ENCODE measurements at places on chromosomes 1 and 21.

DNA sequence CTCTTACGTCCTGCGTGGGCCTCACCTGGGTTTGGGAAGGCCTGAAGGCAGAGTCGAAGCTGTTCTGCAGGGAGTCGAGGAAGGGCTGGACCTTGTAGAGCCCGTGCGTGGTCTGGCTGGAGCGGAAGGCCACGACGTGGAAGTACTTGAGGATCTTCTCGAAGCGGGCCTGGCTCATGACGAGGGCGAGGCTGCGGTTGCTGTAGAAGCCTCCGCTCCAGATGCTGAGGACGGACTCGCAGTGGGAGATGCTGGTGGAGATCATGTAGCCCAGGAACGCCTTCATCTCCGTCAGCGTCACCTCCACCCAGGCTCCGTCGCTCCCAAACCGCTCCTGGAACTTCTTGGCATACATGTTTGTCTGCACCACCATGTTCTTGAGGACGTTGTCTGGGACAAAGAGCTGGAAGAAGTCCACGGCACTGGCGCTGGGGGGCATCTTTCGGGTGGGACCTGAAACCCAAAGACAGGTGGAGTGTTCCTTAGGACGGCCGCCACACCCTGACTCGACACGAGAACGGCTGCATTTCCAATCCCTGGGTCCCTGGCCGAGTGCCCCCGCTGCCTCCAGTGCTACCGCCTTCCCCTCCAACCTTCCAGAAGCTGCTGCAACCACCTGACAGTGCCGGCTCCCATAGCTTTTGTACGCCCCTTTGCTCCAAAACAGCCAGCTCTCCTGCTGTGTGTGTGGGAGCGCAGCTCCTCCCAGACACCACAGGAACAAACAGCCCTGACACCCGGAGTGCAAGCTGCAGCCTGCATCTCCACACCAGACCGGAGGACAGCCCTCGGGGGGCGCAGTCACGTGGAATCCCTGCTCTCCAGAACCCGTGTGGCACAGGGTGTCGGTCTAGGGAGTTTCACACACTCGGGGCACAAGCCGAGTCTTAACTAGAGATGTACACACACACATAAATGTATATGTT lies 69.0 kb downstream of the PGBD5 start:
- no peak for DNase-seq

DNA sequence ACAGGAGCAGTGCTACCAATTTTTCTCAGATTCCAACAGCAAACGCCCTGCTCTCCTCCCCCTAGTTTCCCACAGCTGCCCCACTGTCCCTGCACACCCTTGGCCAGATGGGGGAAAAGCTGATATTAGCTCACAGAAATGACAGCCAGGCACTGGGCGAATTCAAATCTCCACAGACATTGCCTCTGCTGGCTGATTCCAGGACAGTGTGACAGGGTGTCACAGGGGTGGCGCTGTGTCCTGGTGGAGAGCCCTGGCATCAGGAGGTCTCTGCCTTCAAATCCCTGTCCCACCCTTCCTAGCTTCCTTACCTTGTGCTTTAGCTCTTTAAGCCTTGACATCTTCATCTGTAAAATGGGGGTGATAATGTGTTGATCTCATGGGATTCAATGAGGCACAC lies 10.4 kb downstream of the OLIG1 start:
- no peak for DNase-seq

DNA sequence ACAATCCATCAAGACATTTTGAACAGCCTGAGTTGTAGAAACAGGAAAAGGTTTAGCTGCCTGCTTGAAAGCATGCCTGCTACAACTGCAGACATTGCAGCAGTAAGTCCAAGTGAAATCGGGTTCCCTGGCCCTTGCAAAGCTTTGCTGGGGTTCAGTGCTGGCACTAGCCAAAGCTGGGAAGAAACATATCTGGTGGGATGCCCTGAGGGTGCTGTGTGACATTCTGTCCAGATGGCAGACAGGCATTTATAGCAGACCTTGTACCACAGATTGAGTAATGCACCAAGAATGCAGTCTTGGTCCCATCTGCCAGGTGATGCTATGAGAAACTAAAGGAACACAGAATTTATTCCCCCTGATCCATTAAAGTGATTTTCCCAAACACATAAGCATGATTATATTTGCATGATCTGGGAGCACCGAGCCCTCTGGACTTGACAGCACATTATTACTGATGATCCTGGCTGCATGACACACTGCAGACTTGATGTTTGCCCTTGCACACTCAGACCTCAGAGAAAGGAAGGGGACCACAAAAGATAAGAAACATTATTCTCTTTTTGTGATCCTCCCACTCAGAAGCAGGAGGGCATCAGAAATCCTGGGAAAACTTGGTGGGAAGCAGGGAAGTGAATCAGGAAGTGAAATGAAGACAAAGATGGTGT lies 223.7 kb upstream of the FAM78B start:
- no peak for DNase-seq

GRCh38 chr21:28427394-28428022 lies 565.2 kb downstream of the LTN1 start:
- no peak for DNase-seq

GRCh38 chr1:233530665-233531386 lies 83.1 kb upstream of the KCNK1 start:
- DNase-seq: no peak

GRCh38 chr1:204514828-204515227 lies 1.4 kb upstream of the MDM4 start:
- no peak for DNase-seq

GRCh38 chr1:208868554-208868953 lies 624.4 kb upstream of the PLXNA2 start:
- no peak for DNase-seq

DNA sequence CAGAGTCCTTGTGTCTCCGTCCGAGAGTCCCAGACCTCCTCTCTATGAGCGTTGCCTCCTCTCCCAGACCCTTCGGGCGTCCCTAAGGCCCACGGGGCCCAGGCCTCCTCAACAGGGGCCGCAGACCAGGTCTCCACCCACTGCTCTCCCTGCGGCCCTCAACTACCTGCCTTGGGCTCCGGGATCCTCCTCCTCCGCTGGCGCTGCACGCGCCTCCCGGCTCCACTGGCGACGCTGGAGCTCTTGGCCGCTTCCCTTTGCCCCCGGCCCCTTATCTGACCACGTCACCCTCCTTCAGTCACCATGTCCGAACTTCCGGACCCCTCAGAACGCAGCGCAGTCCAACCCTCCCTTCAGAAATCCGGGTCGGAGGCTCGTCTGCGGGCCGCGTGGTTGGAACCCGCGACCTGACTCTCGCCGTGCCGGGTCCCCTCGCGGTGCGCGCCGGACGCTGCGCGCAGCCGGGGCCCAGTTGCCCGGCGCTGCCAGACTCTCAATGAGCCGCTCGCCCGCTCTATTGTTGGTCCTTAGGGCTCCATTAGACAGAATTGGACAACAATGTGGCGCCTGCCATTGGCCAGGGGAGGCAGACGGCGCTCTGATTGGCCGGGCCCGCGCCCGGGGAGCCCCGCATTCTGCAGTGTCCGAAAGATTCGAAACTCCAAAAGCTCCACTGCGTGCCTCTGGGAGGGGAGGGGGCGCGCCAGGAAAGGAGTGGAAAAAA lies at the start of gene DMRTA2:
DMRTA2 (minus strand) TSS at position 498 of the 724 bp plus-strand sequence. CDS start 1,907 bp downstream, outside the sequence.
- DNase-seq: no peak

DNA sequence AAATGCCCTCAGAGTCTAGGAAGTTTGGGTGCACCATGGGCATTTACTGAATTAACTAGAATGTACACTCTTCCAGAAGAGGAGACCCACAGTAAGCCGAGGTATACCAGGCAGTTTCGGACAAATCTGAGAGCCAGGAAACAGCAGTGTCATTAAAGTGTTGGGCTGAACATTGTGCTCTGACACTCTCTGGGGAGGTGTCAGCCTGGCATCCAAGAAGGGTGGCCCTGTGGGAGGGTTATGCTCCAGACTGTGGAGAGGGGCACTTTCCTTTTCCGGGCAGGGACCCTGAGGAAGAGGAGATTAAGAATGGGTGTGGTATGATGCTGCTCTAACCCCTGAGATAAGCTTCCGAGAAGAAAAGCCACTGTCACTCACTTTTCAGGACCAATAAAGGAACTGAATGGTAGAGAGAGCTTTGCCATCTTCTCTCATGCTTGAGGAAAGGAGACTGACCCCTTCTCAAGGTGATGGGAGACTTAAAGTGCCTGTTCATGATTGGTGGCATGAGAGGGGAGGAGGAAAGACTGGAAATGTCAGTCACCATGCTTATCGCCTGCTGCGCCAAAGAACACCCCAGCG lies 98.2 kb downstream of the UCK2 start:
- DNase-seq: no peak

GRCh38 chr1:204301171-204301957 lies 58.4 kb downstream of the PLEKHA6 start:
- DNase-seq: no peak

DNA sequence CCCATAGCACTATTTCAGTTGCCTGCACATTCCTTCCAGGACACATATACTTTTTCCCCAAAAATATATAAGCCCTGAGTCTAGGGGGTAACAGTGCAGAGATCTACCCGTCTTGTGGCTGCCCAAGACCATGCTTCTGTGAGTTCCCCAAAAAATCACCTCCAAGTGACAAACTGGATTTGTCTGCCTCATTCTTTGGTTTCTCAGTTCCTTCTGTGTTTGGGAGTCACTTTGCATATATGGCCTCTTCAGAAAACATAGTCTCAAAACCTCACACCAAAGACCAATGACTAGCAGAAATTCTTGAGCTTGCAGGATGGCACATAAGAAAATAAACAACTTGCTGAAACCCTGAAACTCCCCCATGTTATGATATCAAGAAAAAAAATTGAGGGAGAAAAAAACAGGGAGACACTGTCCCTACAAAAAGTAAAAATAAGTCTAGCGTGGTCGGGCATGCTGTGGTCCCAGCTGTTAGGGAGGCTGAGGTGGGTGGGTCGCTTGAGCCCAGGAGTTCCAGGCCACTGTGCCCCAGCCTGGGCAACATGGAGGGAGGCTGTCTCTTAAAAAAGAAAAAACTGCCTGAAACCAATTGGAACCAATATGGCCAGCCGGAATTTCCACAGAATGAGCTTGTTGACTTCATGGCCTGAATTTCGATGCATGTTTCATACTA lies 8.0 kb downstream of the JMJD4 start:
- no peak for DNase-seq

DNA sequence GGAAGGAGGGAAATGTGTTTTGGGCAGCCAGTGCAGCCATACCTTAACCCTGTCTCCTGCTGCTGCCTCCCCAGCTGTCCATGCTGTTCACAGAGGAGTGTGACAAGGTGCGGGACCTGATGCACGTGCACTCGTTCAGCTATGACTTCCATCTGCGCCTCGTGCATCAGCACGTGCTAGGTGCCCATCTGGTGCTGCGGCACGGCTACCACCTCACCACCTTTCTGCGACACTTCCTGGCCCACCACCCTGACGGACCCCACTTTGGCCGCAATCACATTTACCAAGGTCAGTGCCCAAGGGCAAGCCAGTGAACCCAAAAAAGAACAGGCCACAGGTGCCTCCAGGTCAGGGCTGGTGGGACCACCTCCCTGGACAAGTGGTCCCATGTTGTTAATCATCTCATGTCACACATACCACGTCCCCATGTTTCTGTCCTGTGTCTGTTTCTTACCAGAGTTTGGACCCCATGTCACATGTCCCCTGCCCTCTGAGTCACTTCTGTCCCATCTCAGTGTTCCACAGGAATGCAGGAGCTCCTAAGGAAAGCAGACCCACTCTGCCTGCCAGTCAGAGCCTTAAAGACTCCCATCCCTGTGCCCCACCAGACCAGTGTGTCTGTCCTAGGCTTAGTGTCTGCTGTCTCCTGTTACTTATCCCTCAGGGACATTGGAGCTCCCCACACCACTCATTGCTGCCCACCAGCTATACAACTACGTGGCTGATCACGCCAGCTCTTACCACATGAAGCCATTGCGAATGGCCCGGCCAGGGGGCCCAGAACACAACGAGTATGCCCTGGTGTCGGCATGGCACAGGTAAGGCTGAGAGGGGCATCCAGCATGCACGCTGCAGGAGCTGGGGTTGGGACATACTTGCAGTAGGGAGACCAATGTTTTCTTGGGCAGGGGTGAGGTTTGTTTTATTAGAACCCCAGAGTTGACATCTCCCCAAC lies 6.6 kb downstream of the HYI start:
- no peak for DNase-seq

DNA sequence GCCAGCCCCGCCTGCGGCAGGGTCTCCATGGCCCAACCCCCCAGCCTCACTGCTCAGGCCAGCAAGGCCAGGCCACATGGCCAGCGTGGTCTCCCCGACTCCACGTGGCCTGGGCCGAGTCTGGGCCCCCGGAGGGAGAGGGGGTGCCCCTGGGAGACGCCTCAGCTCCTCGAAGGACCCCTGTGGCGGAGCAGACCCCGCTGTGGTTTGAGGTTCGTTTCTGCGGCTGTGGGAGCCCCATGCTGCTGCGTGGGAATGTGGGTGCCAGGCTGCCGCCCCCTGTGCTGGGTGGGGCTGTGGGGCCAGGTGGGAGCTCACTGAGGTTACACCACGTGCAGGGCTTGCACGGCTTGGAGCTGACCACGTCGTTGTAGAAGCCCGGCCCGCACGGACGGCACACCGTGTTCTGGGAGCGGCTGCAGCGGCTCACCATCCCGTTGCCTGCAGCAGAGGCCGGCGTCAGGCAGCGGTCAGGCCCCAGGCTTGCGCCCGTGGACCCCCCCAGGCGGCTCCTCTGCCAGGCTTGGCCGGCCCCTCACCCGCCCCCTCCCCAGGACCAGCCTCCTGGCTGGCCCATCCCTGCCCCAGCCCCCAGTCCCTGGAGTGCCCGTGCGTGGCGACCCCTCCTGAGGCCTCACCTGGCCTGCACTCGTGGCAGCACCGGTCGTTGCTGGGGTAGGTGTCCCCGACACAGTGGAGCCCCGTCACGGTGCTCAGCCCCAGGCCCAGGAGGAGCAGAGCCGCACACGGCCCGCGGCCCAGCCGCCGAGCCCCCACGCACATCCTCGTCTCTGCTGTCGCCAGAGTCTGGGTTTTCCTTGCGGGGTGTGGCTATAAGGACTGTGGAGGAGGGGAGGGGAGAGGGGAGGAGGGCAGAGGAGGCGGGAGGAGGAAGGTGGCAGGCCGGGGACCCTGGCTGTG lies at the start of gene TNFRSF4:
TNFRSF4 (minus strand) TSS at position 809 of the 921 bp plus-strand sequence; CDS start at position 783, 26 bp downstream.
- DNase-seq: peak; percentile 37

GRCh38 chr1:90714521-90714951 lies 2.6 kb downstream of the BARHL2 start:
- DNase-seq: no peak

- no peak for DNase-seq
These were observed 510.6 kb downstream of the NCAM2 start for GRCh38 chr21:21508859-21509258.

DNA sequence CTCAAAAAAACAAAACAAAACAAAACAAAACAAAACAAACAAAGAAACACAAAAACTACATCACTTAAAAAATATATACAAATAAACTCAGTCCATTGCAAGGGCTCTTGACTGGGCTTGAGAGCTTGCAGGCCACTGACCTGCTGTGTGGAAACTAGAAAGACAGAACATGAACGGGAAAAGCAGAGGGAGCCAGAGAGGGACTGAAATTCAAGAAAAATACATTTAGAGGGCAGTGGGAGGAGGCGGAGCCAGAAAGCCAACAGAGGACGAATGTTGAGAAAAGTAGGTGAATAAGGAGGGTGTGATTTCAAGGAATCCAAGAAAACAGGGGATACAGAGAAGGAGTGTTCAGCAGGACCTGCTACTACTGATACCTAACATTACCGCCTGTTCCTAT lies 41.4 kb upstream of the PLA2G2C start:
- DNase-seq: no peak
